Activated B cell treated with CpG ODN at 0.5 μM for 24 hours (primary cell): ENCODE measurements at places on chromosomes 12 and 14. TPM values are rescaled to one million over a fixed set of nuclear protein-coding genes. Genes with fewer than 3 reads are reported as not detected.
A peak's percentile ranks its signal among the peaks of the same experiment; 100 is the strongest.

GRCh38 chr12:38875586-38876228 lies 29.7 kb downstream of the CPNE8 start:
- no peak overlapping the region for H3K4me3 ChIP-seq
- H3K4me1 ChIP-seq, result no peaks in the 10 kb centered on the region
- no peaks in the 10 kb centered on the region for H3K36me3 ChIP-seq
- no peak for DNase-seq
- no peaks in the 10 kb centered on the region for H3K27me3 ChIP-seq

ADAM21 gene
- total RNA-seq, result 0.11 and 0.12 TPM in 2 replicates

- no peaks in the 10 kb centered on the region for H3K27me3 ChIP-seq
- H3K4me3 ChIP-seq, result no peak overlapping the region
- DNase-seq, result no peak
- no peak overlapping the region for H3K27ac ChIP-seq
- no peaks in the 10 kb centered on the region for H3K4me1 ChIP-seq
Observed at GRCh38 chr14:78535041-78535440, 364.9 kb downstream of the NRXN3 start.

DNA sequence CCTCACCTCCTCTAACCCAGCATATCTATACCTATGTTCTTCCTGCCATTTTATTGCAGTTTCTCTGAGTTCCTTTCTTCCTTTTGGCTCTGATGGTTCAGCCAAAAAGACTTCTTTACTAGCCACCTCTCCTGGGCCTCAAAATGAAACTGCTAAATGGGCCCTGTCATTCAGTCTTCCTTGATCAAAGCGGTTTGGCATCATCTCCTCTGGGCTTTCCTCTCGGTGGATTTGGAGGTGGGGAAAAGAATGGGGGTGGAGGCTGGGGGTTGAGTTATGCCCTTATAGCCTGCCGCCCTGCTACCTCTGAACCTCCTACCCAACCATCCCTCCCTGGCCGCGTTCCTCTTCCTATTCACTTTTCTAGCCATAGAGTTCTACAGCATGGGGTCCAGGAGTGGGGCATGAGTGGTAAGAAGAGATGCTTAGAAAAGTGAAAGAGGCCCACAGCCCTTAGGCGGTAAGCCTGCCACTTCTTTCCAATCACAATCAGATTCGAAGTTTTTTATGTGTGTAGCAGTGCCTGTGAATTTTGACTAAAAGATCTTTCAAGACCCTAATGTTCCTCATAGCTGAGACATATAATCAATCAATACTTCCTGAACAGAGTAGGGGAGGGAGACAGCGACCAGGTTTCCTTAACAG lies 2.5 kb downstream of the AJUBA start:
- peaks cover 12% of the 10 kb centered on the region for H3K4me1 ChIP-seq
- no peak overlapping the region for H3K27ac ChIP-seq
- no peak for DNase-seq
- H3K4me3 ChIP-seq, result peak overlapping the region; percentile 63
- peaks cover 10% of the 10 kb centered on the region for H3K27me3 ChIP-seq

- no peaks in the 10 kb centered on the region for H3K4me1 ChIP-seq
- no peak for DNase-seq
- no peaks in the 10 kb centered on the region for H3K27me3 ChIP-seq
- no peaks in the 10 kb centered on the region for H3K36me3 ChIP-seq
- H3K4me3 ChIP-seq, result no peak overlapping the region
- no peak overlapping the region for H3K27ac ChIP-seq
Observed at GRCh38 chr14:28629328-28630004, 137.1 kb upstream of the FOXG1 start.

LRP1-AS gene
- total RNA-seq, result not detected in 2 replicates

GRCh38 chr14:22737052-22737451 lies 29.4 kb upstream of the OXA1L start:
- no peaks in the 10 kb centered on the region for H3K36me3 ChIP-seq
- H3K4me3 ChIP-seq, result no peak overlapping the region
- no peaks in the 10 kb centered on the region for H3K27me3 ChIP-seq
- H3K4me1 ChIP-seq, result peaks cover 4% of the 10 kb centered on the region
- H3K27ac ChIP-seq, result no peak overlapping the region
- DNase-seq, result no peak

GRCh38 chr14:67393689-67394088 lies 18.3 kb downstream of the PLEK2 start:
- no peak for DNase-seq
- H3K27me3 ChIP-seq, result peaks cover 7% of the 10 kb centered on the region
- no peak overlapping the region for H3K27ac ChIP-seq
- no peak overlapping the region for H3K4me3 ChIP-seq
- no peaks in the 10 kb centered on the region for H3K4me1 ChIP-seq

DNA sequence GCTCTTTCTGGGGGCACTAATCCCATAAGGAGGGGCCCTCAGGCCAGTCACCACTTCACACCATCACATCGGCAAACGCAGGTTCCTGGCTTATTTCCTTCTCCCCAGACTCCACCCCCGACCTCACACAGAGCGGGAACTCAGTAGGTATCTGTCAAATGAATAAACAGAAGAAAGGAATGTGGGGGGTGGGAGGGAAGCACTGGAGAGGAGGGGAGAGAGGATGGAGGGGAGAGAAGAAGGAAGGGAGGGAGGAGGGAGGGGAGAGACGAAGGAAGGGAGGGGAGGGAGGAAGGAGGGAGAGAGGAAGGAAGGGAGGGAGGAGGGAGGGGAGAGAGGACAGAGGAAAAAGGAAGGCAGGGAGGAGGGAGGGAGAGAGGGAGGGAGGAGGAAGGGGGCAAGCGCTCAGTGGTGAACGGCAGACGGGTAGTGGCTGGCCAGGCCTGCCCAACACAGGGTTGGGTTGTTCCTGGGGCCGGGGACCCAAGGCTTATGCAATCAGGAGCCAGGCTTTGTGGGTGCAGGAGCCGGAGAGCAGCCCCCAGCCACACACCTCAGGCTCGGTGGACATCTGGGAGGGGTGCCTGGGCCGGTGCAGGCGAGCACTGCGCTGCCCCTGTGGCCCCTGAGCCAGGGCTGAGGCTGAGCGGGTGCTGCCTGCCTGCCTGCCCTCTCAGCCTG lies 52.6 kb upstream of the FBRSL1 start:
- no peaks in the 10 kb centered on the region for H3K36me3 ChIP-seq
- no peak overlapping the region for H3K4me3 ChIP-seq
- H3K27ac ChIP-seq, result no peak overlapping the region
- peaks cover 68% of the 10 kb centered on the region for H3K4me1 ChIP-seq
- DNase-seq, result no peak
- H3K27me3 ChIP-seq, result no peaks in the 10 kb centered on the region
